ENCODE measurements at places on chromosomes 3 and 15.

DNA sequence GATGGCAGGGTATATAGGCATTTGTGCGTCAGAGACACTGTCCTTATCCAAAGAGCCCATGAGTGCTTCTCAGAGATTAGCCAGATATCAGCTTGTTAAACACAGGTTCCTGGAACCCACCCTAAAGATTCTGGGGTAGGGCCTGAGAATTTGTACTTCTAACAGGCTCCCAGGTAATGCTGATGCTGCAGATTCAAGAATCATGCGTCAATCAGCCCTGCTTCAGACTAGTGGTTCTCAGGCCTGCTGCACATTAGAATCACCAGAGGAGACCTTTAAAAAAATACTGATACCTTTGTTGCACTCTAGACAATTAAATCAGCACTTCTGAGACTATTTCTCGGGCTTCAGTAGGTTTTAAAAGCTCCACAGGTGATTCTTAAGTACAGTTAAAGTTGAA lies 369.5 kb downstream of the MFSD1 start:
- no peak for DNase-seq

DNA sequence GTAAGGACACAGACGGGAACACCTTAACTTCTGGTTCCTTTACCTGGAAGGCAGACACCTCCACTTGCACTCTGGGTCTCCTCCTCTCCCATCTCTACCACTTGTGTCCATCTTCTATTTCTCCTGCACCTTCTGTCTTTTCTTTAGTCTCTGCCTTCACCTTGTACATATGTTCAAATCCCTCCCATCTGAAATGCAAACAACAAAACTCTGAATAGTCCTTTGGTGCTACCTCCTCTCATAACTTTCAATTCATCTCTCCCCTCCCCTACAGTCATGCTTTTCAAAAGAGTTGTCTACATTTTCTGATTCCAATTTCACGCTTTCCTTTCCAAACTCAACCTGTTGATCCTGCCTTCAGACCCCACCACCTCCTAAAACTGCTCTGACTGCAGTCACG lies 5.3 kb upstream of the CRABP1 start:
- no peak for DNase-seq

- no peak for DNase-seq
Measured at GRCh38 chr15:79513940-79514339, 81.8 kb downstream of the MINAR1 start.

- no peak for DNase-seq
Measured at GRCh38 chr3:177828208-177828565, 630.9 kb upstream of the TBL1XR1 start.

DNA sequence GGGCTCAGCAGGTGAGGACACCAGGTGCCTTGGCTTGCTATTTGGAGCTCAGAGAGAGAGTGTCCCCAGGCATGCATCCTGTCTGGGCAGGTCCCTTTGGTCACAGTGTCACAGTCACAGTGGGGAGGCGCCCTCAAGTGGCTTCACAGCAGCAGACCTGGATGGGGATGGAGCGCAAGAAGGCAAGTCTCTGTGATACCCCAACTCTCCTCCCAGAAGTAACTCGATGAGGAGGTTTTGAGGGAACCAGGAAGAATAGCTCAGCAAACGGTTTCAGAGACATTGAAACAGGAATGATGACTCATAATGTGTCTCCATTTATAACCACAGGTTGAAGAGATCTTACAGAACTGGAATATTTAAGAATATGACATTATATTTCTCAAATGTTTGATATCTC lies 66.5 kb upstream of the SH3GL3 start:
- DNase-seq, result peak; percentile 45

- peak; percentile 69 for DNase-seq
Measured at GRCh38 chr3:190514413-190515153, 698 bp downstream of the IL1RAP start.

- DNase-seq, result peak; percentile 35
Measured at GRCh38 chr15:88989578-88989977, 76.4 kb upstream of the MFGE8 start.

- DNase-seq, result no peak
Measured at GRCh38 chr3:125025642-125026041, 30.2 kb downstream of the HEG1 start.

DNA sequence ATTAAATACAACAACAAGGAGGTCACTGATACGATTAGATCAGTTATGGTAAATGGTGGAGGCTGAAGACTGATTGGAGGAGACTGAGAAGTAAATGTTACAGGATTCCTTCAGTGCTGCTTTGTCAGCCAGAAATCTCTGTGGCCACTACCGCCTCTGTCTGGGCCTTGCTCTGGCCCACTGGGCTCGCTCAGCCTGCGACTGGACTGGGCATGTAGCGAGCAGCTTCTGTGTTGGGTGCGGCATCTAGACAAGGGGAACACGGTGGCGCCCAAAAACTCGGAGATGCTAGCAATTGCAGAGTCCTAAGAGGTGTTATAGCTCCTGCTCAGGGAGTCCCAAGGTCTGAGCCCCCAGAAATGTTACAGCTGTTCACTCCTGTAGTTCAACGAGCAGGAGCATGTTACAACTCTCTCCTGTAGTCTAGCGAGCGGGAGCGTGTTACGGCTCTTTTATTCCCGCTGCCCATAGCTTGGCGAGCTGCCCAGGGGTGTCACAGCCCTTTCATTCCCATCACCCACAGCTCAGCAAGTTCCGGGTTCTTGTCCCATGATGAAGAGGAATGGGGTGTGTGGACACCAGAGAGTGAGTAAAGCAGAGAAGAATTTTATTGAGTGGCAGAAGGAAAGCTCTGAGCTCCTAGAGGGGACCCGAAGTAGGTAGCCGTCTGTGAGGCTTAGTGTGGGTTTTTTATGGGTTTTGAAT lies 24.7 kb downstream of the SLC15A2 start:
- peak; percentile 44 for DNase-seq

DNA sequence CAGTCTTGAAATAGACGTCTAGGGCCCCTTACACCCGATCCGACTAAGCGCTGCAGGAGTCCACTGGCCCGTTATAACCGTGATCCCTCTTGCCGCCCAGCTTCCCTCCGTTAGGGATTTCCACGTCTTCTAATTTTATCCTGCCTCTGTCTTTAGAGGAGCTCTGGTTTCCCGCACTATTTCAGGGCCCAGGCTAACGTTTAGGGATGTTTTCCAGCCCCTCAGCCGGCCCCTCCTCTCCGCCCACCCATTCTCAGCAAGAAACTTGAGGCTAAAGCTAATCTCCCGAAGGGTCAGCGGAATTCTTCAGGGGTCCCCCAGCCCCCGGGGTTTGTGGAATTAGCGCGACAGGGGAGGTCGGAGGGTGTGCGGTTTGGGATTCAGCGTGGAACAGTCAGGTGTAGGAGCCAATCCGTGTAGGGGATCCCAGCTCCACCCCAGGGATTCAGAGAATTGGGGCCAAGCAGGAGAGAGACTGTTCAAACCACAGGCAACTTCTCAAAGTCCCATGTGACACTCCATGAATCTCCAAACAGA lies 1.6 kb downstream of the PTX3 start:
- peak; percentile 42 for DNase-seq

- DNase-seq, result no peak
Measured at GRCh38 chr3:9692416-9692815, 11.2 kb upstream of the CPNE9 start.

- DNase-seq, result no peak
Measured at GRCh38 chr15:34861214-34861613, 65.9 kb upstream of the ACTC1 start.

GRCh38 chr15:77474310-77474988 lies 53.8 kb downstream of the HMG20A start:
- DNase-seq, result no peak

DNA sequence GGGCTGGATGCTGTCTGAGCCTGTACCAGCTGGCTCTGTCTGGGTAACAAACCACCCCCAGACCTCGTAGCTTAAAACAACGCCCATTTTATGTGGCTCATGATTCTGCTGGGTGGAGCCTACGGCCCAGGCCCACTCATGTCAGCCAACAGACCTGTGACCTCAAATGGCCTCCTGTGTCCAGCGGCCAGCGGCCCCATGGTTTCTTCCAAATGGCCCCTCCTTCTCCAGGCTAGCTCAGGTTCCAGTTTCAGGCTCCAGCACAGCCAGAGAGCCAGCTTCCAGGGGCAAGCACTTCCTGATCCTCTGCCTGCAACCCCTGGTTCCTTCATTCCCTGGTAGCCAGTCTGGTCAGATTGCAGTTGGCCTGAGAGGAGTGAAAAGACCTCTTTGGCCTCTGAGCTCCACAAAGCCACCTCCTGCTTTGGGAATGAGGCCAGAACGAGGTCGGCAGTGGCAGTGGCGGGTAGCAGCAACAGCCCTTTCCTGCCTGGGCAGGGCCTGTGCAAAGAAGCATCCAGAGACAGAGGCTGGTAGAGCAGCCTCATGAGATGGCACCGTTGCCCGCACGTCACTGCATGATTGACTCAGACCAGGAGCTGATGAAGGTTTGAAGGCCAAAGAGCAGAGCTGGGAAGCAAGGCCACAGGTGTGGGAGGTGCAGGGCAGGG lies 21.0 kb upstream of the PLXNA1 start:
- no peak for DNase-seq

- DNase-seq, result peak; percentile 4
Measured at GRCh38 chr3:56145410-56145809, 322.9 kb downstream of the ERC2 start.

DNA sequence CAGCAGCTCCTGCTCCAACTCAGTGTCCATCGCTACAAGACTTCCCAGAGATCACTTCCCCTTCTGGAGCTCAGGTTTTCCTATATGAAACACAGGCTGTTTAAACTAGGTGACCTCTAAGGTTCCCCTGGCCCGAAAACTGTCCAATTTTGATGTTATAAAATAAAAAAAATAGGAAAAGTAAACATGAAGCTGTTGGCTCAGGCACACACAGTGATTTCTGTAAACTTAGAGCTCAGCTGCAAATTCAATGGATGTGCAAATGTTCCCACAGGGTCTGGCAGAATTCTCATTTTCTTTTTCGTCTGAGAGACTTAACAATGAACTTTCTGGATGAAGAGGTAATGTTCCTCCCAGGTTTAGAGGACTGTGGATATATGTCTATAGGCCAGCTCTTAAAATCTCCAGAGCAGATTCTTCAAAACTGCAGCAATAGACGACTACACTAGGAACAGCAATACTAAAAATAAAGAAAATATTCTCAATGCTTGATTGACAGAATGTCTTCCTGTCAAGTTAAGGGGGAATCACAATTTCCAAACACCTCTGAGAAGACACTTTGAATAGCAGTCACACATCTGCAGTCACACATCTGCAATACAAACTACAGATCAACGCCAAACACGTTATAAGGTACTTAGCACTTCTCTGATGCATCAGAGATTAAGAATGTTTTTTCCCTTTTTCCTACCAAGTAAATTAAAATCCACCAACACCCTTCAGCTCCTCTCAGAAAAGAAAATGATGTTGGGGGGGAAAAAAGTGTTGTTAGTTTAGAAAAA lies 2.8 kb downstream of the NUP210 start:
- no peak for DNase-seq

- DNase-seq, result no peak
Measured at GRCh38 chr3:158839966-158840365, 38.1 kb downstream of the MFSD1 start.

DNA sequence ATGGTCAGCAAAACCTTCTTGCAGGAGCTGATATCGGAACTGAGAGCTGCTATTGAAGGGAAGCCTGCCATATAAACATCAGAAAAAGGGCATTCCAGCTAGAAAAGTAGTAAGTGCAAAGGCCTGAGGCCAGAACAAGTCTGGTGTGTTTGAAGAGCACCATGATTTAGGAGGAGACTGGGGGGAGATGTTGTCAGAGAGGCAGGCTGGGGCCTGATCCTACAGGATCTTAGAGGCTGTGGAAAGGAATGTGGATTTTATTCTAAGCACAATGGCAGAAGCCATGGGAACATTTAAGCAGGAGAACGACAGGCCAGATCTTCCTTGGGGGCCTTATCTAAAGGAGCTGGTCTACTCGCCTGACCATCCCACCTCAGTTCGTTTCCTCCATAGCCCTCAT lies 5.1 kb upstream of the MUC13 start:
- no peak for DNase-seq

DNA sequence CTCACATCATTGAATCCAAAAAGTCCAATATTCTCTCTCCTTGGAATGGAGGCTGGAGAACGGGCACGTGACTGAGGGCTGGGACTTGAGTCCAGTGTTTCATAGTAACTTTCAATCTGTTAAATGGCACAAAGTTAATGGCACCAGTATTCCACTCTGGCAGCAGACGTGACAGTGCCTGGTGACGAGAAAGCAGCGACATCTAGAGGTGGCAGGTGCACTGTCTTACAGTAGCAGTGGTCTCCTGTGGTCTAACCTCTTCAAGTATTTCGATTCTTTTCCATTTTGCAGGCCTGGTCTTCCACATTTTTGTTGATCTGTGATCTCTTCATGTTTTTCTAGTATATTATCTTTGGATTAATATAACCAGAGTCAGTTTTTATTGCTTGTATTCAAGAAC lies 107.1 kb downstream of the OXSM start:
- DNase-seq, result peak; percentile 3

DNA sequence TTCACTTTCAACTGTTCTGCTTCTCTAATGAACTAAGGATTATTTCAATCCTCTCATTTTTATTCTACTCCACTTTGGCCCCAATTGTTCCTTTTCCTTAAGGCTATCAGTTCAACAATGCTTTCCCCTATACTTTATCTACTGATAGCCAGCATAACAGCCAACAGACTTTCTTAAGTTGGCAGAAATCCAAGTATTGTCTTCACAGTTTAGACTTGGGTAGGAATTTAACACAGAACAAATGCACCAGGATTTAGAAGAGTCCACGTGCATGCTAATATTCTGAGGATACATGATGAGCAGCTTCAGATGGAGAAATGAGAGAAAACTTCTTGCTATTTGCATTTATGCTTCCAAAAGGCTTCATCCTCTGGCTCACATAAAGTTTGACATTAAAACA lies 54.8 kb downstream of the FBN1 start:
- peak; percentile 77 for DNase-seq

- DNase-seq, result no peak
Measured at GRCh38 chr3:4083225-4084015, 219.7 kb upstream of the SETMAR start.

- no peak for DNase-seq
Measured at GRCh38 chr3:69566275-69566674, 173.0 kb upstream of the MITF start.

GRCh38 chr15:91942720-91943394 lies 89.3 kb downstream of the SLCO3A1 start:
- DNase-seq, result peak; percentile 95

GRCh38 chr15:84609818-84610525 lies 9.2 kb downstream of the ZSCAN2 start:
- no peak for DNase-seq

GRCh38 chr3:97810779-97811390 lies 10.9 kb upstream of the CRYBG3 start:
- DNase-seq, result peak; percentile 16

- DNase-seq, result no peak
Measured at GRCh38 chr3:49634736-49635135, 39.4 kb upstream of the APEH start.

Data from fibroblast of pulmonary artery (primary cell).